ENCODE measurements at places on chromosomes 4 and X.

DNA sequence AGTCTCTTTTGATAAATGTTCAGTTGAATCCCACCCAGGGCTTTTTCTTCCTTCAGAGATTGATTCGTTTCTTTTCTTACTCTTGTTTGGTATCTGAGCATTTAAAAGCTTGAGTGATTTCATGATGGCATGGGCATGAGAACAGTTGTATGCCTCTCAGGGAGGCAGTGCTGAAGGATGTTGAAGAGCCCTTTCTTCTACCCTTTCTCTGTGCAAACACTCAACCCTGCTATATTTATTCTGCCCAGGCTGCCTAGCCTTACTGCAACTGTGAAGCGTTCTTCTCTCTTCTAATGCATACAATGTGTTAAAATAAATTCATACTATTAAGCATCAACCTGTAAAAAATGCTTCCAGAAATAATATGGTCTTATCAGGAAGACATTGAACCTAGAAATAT lies 367.6 kb upstream of the LCORL start:
- DNase-seq: no peak

DNA sequence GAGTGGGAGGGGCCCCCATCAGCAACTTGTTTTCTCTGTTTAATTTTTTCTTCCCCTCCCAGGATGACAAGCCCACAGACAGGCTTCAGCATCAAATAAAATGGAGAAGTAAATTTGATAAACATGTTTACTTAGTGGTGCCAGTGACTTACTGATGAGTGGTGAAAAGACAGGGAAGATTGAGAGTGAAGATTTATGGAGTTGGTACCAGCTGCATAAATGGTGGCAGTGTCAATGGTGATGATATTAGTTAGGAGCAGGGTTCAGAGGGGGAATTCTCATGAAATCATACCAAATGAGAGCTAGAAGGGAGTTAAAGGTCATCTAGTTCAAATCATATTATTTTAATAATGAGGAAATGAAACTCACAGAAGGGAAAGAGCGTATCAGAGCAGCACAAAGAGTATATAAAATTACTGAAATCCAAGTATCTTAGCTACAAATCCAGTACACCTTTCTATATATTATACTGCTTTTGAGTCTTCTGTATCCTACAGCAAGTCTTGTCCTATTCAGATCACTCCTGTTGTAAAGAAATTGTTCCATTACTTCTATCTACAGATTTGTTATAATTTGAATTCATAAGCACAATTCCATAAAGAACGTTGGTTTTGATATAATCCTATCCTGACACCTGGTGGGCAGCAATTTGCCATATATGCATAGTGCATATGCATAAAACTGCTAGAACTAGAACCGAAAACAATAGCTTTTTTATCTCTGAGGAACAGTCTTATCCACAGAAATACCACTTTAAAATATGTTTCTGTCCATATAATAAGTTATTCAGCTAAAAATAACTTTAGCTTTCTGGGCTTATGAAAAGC lies 5.0 kb downstream of the P2RY10 start:
- no peak for DNase-seq

GRCh38 chr4:168849997-168850396 lies 160.1 kb downstream of the CBR4 start:
- no peak for DNase-seq

GRCh38 chrX:103464072-103464773 lies 55.1 kb downstream of the RAB40A start:
- no peak for DNase-seq

GRCh38 chr4:184316821-184317220 lies 99.1 kb upstream of the ENPP6 start:
- no peak for DNase-seq

DNA sequence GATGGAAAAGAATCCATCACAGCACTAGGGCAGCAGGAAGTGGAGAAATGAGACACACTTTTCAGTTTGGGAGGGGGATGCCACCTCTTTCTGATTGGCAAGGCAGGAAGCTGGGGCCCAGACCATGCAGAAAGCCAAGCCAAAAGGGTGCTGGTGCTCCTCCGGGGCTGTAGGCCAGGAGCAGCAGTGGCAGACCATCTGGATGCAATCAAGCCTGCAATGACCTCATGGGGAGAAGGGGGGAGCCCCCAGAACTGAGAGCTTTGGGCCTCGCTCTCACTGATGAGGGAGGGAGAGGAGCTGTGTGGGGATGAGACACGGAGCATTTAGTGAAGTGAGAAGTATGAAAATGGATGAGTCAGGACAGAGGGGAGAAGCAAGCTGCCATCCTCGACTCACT lies 141.3 kb upstream of the NALF2 start:
- DNase-seq: no peak

Data from GM12891 (cell line).